ENCODE measurements at places on chromosomes 2 and 18.

DNA sequence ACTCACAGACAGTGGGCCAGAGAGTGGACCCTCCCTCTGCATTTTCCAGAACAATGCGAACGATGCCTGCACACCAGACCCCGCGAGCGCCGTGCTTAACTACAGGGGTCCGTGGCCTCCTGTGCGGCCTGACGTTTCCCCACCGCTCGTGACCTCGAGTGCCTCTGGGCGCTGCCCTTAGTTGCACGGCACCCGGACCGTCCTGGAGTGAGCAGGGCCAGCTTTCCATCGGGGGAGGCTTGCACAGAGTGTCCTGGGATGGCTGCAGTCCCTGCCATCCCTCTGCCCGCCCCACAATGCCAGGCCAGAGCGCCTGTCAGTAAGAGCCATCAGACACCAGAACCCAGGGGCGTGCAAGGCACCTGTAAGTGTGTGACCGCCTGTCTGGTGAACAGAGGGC is 217.0 kb downstream of the TWIST2 start:
- no peak for DNase-seq

DNA sequence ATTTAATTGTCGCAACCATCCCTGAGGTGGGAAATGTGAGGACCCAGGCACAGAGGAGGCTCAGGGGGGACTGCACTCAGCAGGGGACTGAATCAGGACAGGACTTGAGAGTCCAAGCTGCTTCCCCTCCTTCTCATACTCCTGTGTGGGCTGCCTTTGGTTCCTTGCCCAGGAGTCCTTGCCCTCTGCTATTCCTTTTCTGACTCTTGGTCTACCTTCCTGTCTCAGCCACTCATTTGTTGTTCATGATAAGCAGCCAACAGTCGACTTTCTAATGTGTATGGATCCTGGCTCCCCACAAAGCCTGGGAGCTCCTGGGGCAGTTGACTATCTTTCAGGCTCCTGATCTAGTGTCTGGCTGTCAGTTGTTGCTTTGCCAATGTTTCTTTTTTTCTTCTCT is 28.3 kb downstream of the GATA6 start:
- DNase-seq = no peak

DNA sequence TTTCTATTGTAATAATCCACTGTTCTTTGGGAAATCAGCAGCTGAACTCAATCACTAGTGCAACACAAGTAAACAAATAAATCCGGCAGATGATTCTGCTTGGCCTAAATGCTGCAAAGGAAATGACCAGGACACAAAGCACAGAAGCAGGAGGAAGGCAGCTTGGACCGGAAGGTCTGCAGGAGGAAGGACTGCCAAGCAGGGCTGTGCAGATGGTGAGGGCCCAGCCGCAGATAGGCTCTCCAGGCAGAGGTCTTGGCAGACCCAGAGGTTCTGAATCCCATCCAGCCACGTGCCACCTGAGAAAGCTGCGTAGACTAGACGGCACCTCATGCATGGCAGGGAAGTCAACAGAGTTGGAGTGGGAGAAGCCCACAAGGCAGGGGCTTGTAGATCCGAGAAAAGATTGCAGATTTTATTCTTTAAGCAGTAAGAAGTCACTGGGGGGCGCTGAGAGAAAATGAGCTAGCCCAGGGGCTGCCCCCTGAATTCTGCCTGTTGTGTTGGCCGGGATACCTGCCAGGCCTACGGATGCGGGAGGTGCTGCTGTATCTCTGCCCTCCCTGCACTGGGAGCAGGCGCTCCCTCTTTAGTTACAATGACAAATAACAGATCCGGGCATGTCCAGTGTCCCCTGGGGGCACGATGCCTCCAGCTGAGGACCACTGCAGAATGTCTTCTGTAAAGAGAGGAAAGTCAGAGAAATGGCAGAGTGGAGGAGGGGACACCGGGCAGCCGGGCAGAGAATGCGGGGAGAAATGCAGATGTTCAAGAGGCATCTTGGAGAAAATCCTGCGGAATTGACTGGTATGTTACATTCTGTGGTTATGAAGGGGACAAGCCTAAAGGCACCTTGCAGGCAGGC is 153.5 kb downstream of the PXDN start:
- DNase-seq = no peak

GRCh38 chr18:45136381-45137086 is 455.8 kb downstream of the SETBP1 start:
- DNase-seq = no peak

DNA sequence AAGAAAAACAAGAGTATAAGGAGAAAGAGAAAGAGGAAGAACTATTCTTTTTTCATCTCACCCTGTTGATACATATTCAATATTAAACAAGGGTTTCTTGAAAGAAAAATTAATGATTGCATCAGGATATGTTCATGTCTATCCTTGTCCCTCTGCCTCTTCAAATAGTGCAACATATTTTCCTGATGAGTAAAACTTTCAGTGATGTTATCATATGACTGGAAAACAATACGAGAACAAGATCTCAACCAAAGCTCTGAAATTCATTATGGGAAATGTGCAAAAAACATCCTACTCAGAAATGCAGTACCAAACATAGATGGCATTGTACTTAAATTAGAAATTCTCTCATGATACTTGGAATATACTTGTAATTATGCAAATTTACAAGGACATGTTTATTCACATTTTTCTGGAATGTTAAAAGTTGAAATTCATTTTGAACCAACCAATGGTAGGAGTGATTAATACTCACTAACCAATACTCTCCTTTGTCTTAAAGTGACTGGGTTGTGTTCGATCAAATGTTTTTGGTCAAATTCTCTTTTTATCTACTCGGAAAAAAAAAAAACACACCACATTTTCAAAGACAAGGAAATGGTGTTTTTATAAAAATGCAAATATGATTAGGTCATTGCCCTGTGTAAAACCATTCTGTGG is 148.9 kb upstream of the GULP1 start:
- DNase-seq = no peak

DNA sequence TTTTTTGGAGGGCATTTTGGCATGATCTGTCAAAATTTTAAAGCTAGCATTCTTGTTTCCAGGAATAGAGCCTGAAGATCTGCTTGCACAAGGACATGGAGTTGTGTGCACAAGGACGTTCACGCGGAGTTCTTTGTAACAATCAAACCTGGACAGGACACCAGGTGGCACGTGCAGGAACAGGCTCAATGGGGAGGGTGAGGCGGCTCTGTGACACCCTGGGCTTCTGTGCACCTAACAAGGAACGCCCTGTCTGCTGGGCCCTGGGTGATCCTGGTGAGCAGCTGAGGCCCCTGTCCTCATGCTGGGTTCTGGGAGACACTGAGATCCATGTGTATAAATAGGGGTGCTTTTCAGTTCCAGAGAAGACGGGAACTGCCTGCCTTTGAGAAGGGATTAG is 93.1 kb upstream of the PXDN start:
- DNase-seq = no peak

DNA sequence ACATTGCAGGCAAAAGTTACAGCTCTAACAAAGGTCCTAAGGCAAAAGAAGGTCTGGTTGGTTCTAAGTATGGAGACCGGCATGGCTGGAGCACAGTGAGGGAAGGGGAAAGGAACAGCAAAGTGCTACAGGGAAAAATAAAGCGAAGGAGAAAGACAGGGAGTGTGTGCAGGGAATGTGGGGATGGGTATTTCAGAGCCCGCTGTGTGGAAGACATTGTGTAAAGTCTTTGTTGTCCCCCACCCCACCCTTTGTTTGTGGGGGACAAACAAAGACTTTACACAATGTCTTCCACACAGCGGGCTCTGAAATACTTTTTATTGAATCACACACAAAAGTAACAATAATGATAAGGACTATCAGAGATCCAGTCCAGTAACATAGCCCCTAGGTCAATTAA is 28.9 kb upstream of the C2orf15 start:
- DNase-seq = no peak
